Heart right ventricle (tissue), 16 donors: ENCODE measurements at places on chromosomes 11 and 22.

DNA sequence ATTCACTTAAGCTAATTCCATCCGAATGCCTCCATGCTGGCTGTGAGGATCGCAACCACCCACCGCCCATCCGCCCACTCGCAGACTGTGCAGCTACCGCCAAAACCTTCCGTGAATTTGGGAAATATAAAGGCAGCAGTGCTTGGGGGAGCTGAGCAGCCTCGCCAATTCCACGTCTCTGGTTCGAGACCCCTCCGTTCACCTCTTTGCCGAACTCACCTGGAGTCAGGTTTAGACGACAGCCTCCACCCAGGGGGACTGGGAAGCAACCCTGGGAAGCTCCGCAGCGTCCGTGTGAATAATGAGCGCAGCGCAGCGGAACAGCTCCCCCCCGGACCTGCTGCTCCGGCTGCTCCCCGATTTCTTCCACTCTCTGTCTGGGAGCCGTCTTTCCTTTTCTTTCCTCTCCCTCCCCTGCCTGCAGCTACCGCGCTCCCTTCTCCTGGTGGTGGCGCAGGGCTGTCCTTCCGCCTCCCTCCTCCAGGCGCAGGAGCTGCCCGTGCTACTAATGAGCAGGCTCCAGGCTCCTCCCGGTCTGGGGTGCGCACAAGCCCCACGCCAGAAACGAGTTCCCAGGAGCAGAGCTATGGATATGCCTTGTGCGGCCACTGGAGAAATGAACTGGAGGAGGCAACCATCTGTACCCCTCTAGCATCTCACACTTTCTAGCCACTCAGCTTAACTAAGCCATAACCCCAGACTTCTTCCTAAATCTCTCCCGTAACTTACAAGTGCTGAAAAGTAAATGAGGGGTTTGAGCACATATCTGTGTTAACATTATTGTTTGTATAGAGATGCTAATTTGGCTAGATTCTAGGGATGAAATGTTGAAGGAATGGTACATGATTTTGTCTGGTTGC, 107.3 kb downstream of the XKR3 start:
- no peak for DNase-seq

DNA sequence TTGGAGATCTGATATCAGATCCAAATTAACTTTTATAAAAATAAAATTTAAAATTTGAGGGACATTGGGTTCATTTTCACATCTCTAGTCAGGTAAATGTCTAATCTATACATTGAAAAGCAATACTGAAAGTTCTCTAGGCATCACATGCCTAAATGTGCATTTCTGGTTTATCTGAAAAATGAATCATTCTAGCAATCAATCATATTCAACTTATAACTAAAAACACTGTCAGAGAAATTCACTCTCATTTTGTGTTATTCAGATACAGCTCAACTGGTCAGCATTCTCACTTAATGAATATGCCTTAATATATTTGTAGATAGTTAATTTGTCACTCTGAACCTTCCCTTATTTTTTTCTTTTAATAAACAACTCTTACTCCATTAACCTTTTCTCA, 243.2 kb downstream of the CASP12 start:
- DNase-seq = no peak

- DNase-seq = no peak
Observed at GRCh38 chr11:125974284-125974683, 28.4 kb downstream of the VSIG10L2 start.

DNA sequence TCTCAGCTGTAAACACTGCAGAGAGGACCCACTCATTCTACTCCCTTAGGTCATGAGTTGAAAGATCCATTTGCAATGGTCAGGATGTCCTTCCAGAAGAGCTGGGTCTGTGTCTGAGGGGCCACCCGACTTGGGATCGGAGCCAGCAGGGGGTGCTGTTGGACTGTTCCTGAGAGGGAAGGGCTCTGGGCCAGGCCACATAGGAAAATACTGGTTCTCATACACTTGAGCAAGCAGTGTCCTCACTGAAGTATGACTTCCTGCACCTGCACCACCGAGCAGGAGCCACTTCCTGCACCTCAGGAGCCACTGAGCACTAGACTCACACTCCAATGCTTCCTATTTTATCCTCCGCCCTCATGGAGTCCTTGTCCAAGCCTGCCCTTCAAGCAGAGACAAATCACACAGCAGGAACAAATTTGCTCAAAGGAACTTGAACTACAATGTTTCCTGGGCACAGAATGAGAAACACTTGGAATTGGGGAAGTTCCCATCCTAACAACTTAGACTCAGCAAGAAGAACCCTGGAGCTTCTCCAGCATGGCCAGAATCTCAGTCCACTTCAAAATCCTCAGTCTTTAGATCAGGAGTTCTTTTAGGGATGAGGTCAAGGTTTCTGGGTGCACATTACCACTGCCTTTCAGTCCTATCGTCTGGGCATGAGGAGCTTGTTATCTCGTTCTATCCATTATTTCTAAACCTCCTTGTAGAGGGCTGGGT, 36.6 kb upstream of the VPREB1 start:
- DNase-seq = peak; percentile 57

DNA sequence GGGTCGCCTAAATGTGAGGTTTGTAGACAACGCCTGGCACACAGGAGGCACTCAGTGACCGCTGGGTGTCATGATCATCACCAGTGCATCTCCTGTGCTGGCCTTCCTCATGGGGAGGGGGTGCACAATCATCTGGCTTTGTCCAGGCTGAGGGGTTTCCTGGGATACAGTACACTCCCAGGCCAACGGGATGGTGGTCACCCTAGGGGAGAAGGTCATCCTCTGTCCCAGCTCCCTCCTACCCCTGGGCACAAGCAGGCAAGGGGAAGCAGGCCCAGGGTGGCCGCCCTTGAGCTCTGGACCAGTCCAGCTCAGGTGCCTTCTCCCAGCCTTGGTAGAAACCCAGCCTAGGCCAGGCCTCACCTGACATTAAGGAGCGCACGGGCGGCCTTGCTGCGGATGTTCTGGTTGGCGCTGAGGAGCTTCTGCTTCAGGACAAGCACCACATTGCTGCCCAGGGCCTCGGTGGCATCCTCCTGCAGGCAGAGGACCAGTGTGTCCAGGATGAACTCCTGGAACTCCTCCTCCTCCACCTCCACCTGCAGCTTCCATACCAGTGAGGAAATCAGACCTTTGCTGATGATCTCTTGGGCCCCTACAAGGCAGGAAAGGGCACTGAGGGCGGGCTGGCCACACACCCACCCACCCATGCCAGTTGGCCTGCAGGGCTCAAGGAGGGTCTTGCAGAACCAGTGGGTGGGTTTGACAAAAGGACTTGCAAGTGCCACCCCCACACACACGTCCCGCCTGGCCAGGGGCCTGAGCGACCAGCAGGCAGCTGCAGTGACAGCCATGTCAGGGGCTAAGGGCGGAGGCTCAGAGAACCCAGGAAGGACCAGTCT, 6.6 kb upstream of the GNAZ start:
- DNase-seq = peak; percentile 2

DNA sequence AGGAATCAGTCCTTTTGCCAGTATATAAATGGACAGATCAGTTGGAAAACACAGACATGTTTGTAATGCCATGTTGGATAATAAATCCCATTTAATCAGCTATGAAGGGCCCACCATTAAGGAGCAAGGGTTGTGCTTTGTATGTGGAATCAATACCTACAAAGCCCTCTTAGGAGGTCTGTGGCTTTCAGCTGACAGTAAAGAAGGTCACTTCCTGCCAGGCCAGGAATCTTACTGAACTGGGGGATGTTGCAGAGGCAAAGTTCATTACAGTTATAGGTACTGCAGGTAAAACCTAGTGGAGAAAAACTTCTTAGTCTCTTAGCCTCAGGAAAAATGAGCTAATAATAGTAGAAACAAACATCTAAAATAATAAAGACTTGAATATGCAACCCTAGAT, 129.5 kb downstream of the FAM76B start:
- DNase-seq = no peak

GRCh38 chr11:17514476-17514875, 29.7 kb downstream of the USH1C start:
- no peak for DNase-seq

GRCh38 chr11:68026391-68027105, 3.9 kb upstream of the NDUFS8 start:
- no peak for DNase-seq

GRCh38 chr22:19705181-19705934, 8.9 kb upstream of the SEPTIN5 start:
- no peak for DNase-seq

GRCh38 chr11:43555186-43555585, 125.4 kb upstream of the HSD17B12 start:
- no peak for DNase-seq

- DNase-seq = no peak
Observed at GRCh38 chr22:42805016-42805997, 51.8 kb downstream of the ARFGAP3 start.

- DNase-seq = no peak
Observed at GRCh38 chr22:27989758-27990450, 70.8 kb upstream of the PITPNB start.
